Fibroblast of skin of scalp (primary cell): ENCODE measurements at places on chromosomes 13 and 19.
A peak's percentile ranks its signal among the peaks of the same experiment; 100 is the strongest.

GRCh38 chr19:39083599-39083982 lies 577 bp upstream of the ACP7 start:
- DNase-seq: no peak

GRCh38 chr19:33559996-33560395 lies 38.4 kb upstream of the PEPD start:
- no peak for DNase-seq

DNA sequence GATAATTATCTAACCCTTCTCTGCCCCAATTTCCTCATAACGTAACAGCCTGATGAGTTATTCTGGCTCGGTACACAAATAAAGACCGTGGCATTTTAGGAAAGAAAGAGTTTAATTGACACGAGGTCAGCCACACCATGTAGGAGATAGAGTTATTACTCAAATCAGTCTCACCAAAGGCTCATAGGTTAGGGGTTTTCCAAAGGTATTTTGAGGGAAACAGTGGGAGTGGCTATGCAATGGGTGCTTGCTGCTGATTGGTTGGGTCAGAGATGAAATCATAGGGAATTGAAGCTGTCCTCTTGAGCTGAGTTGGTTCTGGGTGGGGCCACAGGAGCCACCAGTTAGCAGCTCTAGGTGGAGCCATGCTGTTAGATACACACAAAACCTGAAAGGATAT lies 137.5 kb downstream of the FREM2 start:
- no peak for DNase-seq

- peak; percentile 92 for DNase-seq
These were observed 32.7 kb upstream of the CSNK1A1L start for GRCh38 chr13:37138169-37138568.

DNA sequence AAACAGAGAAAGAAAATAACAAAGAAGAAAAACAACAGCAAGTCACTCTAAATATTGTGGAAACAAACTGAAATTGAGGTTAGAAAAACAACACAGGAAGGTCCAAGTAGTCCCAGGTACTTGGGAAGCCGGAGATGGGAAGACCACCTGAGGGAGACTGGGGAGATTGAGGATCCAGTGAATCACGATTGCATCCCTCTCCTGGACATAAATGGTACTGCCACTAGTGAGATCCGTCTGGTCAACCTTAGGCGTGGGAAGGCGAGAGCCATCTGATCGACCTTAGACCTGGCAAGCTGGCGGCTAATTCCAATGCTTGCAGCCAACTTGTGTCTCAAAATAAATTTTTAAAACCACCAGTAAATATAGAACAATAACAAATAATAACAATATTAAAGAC lies 81.9 kb downstream of the ZNF726 start:
- no peak for DNase-seq

- no peak for DNase-seq
These were observed 61.5 kb upstream of the ZNF536 start for GRCh38 chr19:30310602-30311263.

- DNase-seq: peak; percentile 59
These were observed 10.7 kb upstream of the CEACAM3 start for GRCh38 chr19:41785653-41786052.

GRCh38 chr19:53696951-53697350 lies 65.2 kb downstream of the DPRX start:
- no peak for DNase-seq
